GM12878 (cell line): ENCODE measurements at places on chromosomes 6 and 20.

- no peaks in the 10 kb centered on the region for H3K27me3 ChIP-seq
- H3K4me1 ChIP-seq, result no peaks in the 10 kb centered on the region
- DNase-seq, result no peak
- H3K4me3 ChIP-seq, result no peak overlapping the region
- no peaks in the 10 kb centered on the region for H3K36me3 ChIP-seq
- no peak overlapping the region for H3K27ac ChIP-seq
Measured at GRCh38 chr6:89886378-89887120, 7.7 kb upstream of the GJA10 start.

- H3K36me3 ChIP-seq, result no peaks in the 10 kb centered on the region
- H3K4me1 ChIP-seq, result no peaks in the 10 kb centered on the region; the same call in 1 of the 2 replicates
- no peak overlapping the region for H3K27ac ChIP-seq
- H3K27me3 ChIP-seq, result no peaks in the 10 kb centered on the region; the same call in 1 of the 2 replicates
- no peak for DNase-seq
- H3K4me3 ChIP-seq, result no peak overlapping the region
Measured at GRCh38 chr6:3323696-3324261, 65.0 kb downstream of the PSMG4 start.

DNA sequence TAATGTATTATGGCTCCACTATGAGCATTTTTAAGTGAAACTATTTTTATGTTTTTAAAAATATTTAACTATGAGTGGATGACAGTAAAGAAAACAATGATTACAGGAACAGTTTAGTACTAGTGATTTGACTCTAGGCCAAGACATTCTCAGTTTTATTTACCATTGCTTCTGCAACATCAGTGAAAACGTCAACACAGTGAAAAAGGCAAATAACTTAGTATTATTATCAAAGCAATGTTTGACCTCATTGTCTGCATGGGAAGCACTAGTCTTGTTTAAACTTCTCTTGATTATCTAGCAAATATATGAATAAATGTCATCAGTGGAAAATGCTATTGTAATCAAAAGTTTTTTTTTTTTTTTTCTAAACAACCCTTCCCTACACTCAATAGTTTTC lies 165.0 kb downstream of the HTR1B start:
- no peak overlapping the region for H3K4me3 ChIP-seq
- no peaks in the 10 kb centered on the region for H3K36me3 ChIP-seq
- H3K4me1 ChIP-seq, result no peaks in the 10 kb centered on the region

- DNase-seq, result no peak
- no peak overlapping the region for H3K4me3 ChIP-seq
- no peaks in the 10 kb centered on the region for H3K36me3 ChIP-seq
- no peak overlapping the region for H3K27ac ChIP-seq
Measured at GRCh38 chr20:54619682-54620081, 144.3 kb downstream of the DOK5 start.

DNA sequence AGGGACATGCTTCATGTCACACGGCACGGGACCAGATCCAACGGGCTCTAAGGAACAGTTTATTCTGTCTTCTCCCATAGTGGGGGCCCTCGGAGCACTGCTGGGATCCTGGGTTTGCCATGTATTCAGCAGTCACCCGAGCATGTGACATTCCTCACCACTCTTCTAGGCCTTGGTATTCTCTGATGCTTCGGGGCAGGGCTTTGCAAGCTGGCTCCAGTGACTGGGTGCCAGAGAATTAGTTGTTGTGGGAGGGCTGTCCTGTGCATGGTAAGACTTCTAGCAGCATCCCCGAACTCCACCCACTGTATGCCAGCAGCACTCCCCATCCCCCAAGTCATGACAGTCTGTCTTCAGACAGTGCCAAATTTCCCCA lies 5.4 kb downstream of the CCN5 start:
- H3K4me1 ChIP-seq, result no peaks in the 10 kb centered on the region
- no peak overlapping the region for H3K27ac ChIP-seq
- H3K4me3 ChIP-seq, result no peak overlapping the region
- peaks cover 1% of the 10 kb centered on the region; the same call in 1 of the 2 replicates for H3K27me3 ChIP-seq
- H3K36me3 ChIP-seq, result no peaks in the 10 kb centered on the region
- DNase-seq, result no peak
